ENCODE measurements at places on chromosomes 1 and 21.

DNA sequence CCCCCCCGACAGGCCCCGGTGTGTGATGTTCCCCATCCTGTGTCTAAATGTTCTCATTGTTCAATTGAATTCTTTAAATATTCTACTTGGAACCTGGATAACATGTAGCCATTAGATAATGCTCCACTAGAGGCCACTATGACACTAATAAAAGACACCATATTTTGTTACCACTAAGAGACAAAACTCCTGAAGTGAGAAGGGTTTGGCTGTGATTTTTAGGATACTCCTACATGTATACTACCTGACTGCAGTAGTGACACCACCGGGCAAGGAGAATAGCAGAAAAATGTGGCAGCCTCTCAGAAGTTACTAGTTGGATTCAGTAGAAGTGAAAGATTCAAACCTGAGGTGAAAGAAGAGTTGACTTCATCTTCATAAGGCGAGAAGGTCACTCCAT is 36.0 kb downstream of the F5 start:
- no peak for DNase-seq

- DNase-seq: peak; percentile 65
Measured at GRCh38 chr1:32249831-32250525, 1.1 kb upstream of the LCK start.

GRCh38 chr1:31393463-31393862 is 19.6 kb upstream of the SERINC2 start:
- DNase-seq: no peak

DNA sequence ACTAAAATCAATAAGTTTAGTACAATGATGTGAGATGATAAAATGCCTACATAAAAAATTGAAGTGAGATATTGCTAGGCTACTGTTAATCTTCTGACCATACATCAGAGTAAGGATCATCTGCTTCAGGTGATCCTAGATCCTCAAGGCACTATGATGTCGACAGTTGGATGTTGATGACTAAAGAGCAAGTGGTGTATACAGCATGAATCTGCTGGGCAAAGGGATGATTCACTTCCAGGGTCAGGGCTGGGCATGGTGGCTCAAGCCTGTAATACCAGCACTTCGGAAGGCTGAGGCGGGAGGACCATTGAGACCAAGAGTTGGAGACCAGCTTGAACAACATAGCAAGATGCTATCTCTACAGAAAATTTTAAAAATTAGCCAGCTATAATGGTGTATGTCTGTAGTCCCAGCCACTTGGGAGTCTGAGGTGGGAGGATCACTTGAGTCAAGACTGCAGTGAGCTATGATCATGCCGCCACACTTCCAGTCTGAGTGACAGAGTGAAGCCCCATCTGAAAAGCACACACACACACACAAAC is 24.6 kb downstream of the NUF2 start:
- no peak for DNase-seq

DNA sequence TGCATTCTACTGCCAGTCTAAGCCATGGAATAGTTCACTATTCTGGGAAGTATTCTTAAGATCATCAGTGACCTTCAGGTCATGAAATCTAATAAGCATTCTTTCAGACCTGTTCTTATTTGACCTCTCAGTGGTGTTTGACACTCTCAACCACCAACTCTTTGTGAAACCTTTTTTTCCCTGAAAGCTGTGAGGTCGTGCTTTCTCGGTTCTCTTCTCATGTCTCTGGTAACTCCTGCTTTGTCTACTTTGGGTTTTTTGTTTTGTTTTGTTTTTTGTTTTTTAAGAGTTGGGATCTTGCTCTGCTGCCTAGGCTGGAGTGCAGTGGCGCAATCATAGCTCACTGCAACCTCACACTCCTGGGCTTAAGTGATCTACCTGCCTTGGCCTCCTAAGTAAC is 56.3 kb downstream of the POU2F1 start:
- no peak for DNase-seq

DNA sequence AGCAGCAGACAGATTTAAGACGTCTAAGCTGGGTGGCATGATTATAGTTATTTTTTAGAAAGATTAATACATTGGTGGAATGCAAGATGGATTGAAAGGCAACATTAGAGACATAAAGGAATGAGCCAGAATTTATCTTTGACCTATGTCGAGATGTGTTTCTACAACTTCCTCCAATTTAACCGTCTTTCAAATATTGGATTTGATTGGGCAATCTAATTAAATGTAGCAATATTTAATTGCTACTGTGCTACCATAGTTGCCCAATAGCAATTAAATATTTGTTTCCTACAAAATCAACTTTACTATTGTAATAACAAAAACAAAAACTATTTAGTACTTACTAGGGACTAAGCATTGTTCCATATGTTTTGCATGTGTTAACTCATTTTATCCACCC is 30.4 kb upstream of the CYP4A22 start:
- DNase-seq: no peak

DNA sequence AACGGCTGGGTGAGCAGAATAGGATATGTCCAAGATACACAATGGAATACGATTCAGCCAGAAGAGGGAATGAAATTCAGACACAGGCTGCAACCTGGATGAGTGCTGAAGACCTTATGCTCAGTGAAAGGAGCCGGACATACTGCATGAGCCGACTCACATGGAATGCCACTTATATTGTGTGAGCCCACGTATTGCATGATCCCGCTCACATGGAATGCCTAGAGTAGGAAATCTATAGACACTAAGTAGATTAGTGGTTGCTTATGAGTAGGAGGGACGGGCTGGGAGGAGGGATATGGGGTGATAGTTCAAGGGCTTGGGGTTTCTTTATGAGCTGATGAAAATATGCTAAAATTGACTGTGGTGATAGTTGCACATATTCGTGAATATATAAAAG is 26.8 kb downstream of the TMPRSS2 start:
- no peak for DNase-seq

DNA sequence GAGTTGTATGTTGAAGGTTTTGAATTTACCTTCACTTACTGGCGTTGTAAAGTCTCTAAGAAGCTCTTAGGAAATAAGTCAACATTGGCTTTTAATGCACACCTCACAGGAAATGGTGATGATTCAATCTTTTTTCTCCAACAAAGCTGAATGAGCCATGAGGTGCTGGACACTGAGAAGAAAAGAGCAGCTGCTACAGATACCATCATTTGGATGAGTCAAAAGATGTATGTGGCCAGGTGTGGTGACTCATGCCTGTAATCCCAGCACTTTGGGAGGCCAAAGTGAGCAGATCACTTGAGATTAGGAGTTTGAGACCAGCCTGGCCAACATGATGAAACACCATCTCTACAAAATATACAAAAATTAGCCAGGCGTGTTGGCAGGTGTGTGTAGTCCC is 3.3 kb upstream of the IL23R start:
- DNase-seq: no peak

Measured in stimulated activated CD4-positive, alpha-beta T cell treated with anti-CD3 and anti-CD28 coated beads, Interleukin-1b, Interleukin-23, amount 100 ng/mL, for 1 hour (primary cell).